ENCODE measurements at places on chromosomes 1 and 21.

- no peak for DNase-seq
Measured at GRCh38 chr1:53810497-53810896, 27.6 kb downstream of the NDC1 start.

- no peak for DNase-seq
Measured at GRCh38 chr1:20449735-20450311, 36.2 kb downstream of the CAMK2N1 start.

- no peak for DNase-seq
Measured at GRCh38 chr1:29575826-29576225, 339.5 kb downstream of the PTPRU start.

GRCh38 chr21:33157303-33157702 lies 72.4 kb upstream of the IFNAR2 start:
- no peak for DNase-seq
